ENCODE measurements at places on chromosomes 13 and 19.

- no peak for DNase-seq
These were observed 180.4 kb downstream of the URI1 start for GRCh38 chr19:30122431-30122830.

DNA sequence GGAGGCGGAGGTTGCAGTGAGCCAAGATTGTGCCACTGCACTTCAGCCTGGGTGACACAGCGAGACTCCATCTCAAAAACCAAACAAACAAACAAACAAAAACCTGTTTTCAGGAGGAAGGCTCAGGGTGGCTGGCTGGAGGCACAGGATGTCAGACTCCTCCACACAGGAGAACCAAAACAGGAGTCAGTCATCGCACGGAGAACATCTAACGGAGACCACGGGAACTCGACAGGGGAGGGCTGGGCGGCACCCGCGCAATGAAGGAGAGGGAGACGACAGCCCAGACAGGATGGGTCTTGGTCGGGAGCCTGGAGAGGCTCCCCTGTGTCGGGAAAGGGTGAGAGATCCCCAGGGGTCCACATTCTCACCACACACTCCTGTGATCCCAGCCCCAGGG lies 20.8 kb upstream of the SLC7A9 start:
- DNase-seq: no peak

DNA sequence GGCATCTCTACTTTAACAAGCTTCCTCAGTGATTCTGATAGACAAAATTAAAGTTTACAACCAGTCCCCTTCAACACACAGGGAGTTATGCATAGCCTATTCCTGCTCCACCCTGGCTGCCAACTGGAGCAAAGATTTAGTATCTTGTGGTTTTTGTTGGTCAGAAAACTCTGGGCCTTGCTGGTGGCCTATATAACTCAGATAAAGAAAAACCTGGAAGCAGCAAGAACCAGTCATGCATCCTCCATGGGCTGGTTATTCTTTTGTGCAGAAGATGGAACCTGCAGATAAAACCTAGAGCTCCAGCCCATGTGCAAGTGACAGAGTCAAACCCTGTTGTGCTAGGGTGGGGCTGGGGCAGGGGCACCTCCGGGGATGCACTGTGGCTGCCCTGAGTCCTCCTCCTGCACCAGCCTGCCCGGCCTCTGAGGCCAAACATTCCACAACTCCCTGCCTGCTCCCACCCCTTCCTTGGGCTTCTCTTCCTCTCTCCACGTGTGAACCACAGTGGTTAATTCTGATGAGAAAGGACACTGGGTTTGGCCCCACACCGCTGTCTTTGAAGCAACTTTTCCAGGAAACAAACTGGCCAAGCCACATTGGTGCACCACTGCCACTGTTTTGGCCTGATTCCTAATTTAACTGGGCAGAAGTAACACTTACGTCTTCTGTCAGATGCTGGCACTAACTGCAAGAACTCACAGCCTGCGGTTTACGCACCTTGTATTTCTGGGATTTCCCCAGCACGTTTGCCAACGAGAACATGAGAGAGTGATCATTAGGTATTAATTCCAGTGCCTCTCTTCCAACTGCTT lies 23.3 kb upstream of the GGACT start:
- no peak for DNase-seq

GRCh38 chr13:113119166-113119821 lies 3.3 kb upstream of the F10 start:
- no peak for DNase-seq

DNA sequence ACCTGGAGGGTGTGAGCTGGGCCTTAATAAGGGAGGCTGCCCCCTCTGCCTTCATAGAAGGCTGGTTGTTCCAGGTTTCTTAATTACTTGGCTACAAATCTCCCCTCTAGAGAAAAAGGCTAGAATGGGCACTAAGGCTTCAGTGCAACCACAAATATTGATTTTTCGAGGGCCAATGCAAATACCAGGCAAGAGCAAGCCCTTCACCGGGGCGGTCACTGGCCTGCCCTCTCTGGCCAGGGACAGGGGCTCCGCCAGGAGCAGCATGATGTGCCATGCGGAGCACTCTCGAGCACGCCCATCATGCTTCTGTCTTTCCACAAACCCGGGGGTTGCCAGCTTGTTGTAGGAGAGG lies 127.8 kb upstream of the SPACA7 start:
- DNase-seq: no peak

DNA sequence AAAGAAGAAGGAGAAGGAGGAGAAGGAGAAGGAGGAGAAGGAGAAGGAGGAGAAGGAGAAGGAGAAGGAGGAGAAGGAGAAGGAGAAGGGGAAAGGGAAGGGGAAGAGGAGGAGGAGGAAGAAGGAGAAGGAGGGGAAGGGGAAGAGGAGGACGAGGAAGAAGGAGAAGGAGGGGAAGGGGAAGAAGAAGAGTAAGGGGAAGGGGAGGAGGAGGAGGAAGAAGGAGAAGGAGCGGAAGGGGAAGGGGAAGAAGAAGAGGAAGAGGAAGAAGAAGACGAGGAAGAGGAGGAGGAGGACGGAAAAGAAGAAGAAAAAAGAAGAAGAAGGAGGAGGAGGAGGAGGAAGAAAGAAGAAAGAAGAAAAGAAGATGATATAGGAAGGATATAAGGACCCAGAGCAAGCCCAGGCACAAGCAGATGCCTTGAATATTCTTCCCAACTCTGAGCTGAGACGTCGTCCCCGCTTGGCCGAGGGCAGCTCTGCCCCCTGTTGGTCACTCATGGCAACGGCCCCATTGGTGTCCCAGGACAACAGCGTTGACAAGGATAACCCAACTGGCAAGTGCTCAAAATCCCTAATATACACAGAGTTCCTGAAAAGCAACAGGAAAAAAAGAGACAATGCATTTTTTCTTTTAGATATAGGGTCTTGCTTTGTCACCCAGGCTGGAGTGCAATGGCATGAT lies 30.6 kb upstream of the IGSF23 start:
- no peak for DNase-seq

DNA sequence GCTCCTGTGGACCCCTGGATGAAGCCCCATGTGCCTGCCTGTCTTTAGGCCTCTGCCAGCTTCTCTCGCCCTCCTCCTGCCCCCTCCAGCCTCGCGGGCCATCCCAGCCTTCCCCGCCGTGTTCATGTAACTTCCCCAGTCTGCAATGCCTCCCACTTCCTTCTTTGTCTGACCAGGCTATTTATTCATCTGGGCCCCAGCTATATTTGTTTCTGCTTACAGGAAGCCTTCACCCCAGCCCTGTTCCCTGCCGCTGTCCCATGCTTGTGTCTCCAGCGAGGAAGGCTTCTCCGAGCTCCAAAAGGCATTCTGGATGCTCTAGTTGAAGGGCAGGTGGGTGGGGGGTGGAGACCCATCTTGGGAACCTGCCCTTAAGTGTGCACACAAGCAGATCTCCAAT lies 7.9 kb upstream of the C3 start:
- no peak for DNase-seq

- no peak for DNase-seq
These were observed 177.3 kb downstream of the PCDH9 start for GRCh38 chr13:67052550-67053490.

- DNase-seq: no peak
These were observed 95.5 kb upstream of the KLHL1 start for GRCh38 chr13:70203661-70204229.

- no peak for DNase-seq
These were observed at the start of gene PPP1R12C for GRCh38 chr19:55116859-55117662. TSS of gene PPP1R12C (minus strand) at chr19:55117637. CDS start at chr19:55117543, 94 bp downstream.

GRCh38 chr13:26300140-26300539 lies 46.2 kb downstream of the CDK8 start:
- no peak for DNase-seq

DNA sequence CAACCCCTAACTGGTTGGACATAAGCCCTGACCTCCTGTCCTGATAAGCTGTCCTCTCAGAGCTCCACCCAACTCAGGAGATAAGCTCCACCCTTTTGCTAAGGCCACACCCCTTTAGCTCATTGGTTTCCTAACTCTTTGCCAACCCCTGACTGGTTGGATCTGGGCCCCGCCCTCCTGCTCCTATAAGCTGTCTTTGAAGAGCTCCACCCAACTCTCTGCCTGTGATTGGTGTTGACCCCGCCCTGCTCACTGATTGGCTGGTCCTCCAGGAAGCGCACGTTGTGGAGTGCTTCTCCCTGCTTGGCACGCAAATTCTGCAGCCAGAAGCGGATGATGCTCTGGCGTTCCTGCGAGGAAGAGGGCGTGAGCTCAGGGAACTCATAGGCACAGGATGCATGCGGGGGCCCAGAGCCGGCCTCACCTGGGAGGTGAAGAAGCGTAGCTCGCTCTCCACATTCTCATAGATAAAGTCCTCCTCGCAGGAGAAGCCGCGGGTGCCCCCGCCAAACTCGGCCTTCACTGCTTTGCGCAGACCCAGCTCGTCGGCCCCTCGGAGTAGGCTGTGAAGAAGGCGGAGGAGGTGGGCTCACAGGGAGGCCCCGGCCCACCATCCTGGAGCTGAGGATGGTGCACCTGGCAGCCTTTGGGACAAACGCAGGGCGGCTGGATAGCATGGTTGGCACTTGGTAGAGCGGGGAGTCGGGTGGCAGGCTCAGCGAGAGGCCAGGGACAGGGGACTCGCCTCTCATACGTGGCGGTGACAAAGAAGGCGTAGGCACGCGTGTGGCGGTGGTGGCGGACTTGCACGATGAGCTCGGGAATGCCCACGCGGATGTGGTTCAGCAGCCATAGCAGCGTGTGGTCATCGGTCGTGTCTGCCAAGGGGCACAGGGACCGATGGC lies 1.7 kb downstream of the ANO8 start:
- no peak for DNase-seq

DNA sequence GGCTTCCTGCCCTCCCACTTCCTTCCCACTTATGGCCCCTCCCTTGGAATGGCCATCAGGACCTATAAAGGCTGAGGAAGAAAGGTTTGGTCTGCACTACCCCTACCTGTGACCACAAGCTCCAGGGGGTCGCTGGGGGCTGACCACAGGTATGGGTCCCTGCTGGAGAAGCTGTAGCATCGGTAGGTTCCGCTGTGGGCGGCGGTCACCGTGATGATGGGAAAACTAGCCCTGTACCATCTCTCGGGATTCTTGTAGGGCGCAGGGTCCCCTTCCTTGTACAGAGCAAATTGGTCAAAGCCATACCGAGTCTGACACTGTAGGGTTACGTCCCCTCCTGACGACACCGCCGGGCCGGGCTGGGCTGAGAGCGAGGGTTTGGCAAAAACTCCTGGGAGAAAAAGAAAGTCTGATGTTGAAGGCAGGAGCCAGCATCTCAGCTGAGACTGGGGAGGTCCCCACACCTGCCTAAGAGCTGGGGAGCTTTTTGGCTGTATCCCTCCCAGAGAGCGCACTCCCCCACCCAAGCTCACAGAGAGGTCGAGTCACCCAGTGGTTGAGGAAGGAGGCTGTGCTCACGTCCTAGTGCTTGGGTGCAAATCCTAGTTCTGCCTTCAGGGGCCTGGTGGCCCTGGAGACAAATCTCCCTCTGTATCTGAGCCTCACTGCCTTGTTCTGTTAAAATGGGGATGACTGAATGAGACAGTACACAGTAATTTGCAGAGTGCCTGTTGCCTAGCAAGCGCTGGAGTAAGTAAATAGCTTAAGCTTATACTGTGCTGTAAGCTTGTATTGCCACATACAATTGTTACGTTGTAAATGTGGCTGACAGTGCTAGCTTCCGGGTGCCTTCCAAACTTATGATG lies 10.4 kb downstream of the GP6 start:
- DNase-seq: no peak

DNA sequence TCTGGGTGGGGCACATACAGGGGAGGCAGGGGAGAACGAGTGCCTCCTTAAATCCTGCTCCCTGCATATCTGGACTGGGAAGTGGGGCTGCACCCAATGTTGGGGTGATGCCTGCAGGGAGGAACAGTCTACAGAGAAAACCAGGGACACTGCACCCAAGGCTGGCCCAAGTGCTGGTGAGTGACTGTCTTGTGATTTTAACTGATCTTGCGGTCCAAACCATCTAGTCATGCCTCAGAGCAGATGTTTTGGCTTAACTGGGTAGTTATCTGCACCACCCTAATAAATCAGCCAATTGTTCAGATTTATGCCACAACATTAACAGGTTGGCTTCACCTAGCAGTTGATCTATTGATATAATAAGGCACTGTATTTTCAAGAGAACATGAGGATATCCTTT lies 219.2 kb upstream of the IRS2 start:
- DNase-seq: no peak

DNA sequence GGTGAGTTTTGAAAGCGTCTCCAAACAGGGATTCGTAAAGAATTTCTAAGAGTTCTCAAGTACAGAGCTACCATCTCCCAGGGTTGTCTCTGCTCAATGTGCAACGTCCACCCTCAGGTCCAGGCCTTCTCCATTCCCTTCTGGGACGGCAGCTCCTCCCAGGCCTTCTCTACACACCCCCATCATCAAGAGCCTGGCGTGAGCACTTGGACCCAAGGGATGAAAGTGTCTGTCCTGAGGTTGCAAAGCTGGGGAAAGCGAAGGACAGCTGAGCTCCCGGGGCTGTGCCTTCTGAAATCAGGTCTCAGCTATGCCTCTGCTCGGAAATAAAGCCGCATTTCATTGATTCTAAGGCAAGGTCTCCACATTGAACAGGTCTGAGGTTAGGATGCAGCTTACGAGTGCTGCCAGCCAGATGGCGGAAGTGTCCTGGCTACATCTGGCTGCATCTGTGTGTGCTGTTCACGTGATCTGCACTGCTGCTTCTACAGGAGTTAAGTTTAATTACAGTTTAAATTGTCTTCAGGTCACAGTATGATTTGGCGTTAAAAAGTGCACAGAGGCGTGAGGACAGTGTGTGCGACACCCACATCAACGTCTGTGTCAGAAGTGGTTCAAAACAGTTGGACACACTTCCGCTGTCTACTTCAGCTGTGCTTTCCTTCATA lies 27.0 kb upstream of the MIER2 start:
- no peak for DNase-seq

DNA sequence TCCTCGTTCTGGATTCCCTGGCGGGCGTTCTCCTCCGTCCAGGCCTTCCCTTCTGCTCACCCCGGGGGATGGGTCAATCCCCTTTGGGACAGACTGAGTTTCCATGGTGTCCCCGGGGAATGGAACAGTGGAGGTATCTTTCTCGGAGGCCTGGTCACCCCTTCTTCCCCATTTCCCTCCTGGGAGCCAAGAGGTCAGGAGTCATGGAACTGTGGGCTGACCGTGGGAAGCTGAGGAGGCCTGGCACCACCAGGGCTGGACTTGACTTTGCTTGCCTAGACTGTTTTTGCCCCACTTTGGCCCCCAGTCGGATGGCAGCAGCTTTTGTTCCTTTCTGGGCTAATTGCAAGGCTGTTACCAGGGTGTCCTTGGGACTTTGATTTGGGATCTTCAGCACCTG lies 2.0 kb downstream of the NACC1 start:
- DNase-seq: no peak

DNA sequence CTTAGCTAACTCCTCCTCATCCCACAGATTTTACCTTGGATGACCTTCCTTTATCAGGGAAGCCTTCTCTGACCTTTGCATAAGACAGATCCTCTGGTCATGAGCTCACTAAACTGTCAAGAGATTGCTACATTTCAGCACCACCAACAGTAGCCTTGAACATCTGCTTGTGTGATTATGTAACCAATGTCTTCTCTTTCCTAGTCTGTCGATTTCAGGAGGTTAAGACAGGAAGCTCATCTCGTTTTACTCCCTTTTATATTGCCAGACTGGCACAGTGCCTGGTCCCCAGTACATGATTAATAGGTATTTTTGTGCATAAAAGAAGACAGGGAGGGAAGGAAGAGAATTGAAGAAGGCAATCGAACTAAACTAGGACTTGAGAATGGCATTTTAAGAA lies 1697.7 kb downstream of the EFNB2 start:
- no peak for DNase-seq

GRCh38 chr13:97978651-97979050 lies 25.2 kb downstream of the IPO5 start:
- DNase-seq: no peak

GRCh38 chr13:31048521-31048920 lies 113.2 kb downstream of the HSPH1 start:
- DNase-seq: no peak

- DNase-seq: no peak
These were observed 4.7 kb downstream of the KCTD4 start for GRCh38 chr13:45196096-45196495.
